ENCODE measurements at places on chromosomes 3 and 15.

DNA sequence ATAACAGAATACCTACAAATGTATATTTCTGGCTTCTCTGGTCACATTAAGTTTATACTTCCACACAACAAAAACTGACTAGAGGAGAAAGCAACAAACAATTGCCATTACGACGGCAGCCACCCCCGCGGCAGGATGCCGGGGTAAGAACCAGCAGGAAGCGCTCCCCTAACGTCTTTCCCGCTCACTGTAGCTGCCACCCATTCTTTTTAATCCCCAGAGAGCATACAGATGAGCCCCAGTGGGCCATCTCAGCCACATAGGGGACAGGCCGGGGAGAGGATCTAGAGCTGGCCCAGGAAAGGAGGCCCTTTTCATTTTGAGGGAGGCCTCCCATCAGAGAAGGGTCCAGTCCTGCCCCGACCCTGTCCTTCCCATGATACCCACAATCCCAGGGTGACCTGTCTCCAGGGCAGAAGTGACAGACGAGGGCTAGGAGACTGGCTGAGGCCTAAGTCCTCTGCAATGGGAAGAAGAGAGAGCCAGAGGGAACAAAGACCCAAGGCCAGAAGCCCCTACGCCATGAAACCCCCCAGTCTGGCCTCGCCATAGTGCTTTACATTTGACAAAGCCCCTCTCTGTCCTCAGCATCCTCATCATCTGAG is 3.6 kb upstream of the CALML4 start:
- no peak for DNase-seq

GRCh38 chr3:125261031-125261430 is 48.5 kb upstream of the SLC12A8 start:
- no peak for DNase-seq

DNA sequence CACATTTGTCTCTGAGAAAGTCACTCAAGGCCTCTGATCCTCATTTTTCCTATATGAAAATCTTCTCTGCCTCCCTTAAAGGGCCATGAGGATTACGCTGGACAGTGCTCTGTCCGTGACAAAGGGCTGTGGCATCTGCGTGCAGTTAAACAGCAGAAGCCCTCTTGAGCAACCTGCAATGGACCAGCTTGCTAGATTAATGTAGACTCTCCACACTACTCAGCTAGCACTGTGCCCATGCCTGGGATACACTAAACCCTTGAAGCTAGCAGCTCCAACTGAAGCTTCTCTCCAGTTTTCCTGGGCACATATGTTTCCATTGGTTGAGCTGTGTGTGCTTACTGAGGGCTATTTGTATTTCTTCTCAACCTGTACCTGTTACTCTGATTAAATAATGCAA is 303.8 kb downstream of the RPLP1 start:
- DNase-seq: no peak

- no peak for DNase-seq
Measured at GRCh38 chr15:40776537-40777141, 6.9 kb downstream of the C15orf62 start.

DNA sequence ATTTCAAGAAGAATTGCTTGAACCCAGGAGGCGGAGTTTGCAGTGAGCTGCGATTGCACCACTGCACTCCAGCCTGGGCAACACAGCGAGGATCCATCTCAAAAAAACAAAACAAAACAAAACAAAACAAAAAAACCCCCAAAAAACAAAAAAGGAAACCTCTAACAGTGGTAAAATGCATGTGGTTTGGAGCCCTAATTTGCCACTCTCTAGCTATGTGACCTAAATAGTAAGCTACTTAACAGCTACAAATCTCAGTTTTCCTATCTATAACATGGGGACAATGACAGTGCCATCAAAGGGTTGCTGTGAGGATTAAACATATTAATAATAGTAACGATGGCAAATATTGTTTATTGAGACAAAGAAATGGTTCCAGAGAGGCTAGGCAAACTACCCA is 119.4 kb upstream of the LMOD3 start:
- no peak for DNase-seq

- DNase-seq: no peak
Measured at GRCh38 chr3:12273045-12273695, 15.7 kb upstream of the PPARG start.

- DNase-seq: no peak
Measured at GRCh38 chr15:80773122-80773551, 6.0 kb upstream of the CEMIP start.

DNA sequence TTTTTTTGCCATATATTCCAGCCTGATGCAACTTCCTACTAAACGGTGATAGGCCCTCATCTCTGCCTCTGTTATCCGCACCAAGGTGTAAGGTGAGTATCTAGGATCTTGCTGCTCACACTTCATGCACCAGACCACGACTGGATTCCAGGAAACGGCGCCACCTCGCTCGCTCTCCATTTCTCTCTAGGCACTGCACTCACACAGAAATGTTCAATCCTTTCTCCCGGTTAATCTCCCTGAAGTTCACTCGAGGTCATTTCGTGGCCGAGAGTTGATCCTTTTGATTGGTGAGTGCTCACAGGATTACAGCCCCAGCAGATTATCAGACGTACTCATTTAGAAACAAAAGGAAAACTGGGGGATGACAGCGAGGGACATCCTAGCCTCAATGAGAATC is 28.1 kb downstream of the MCF2L2 start:
- DNase-seq: no peak

DNA sequence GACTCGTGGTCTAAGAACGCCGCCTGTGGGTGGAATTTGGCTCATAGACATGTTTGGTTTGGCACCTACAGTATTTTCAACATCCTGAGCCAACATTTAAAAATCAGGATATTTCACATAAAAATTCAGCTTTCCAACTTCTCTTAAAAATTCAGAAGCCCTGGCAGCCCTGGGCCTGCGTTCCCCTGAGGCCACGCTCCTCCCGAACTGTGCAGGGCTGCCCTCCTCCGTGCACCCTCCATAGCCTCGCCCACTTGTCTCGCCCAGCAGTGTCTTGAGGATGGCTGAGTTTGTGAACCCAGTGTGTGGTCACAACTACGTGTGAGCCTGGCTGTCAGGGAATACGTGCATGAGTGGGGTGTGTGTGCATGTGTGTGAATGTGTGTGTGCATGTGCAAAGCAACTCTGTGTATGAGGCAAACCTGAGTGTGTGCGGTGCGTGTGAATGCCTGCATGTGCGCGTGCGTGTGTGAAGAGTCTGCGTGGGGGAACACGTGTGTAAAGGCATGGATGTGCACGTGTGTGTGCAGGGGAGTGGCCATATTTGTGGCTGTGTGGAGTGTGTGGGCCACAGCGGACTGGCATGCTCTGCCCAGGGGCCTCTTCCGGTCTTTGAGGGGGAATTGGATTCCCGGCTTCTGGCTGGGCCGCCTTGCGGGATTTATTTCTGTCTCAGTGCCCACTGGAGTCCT is 30.9 kb downstream of the PTH1R start:
- no peak for DNase-seq

DNA sequence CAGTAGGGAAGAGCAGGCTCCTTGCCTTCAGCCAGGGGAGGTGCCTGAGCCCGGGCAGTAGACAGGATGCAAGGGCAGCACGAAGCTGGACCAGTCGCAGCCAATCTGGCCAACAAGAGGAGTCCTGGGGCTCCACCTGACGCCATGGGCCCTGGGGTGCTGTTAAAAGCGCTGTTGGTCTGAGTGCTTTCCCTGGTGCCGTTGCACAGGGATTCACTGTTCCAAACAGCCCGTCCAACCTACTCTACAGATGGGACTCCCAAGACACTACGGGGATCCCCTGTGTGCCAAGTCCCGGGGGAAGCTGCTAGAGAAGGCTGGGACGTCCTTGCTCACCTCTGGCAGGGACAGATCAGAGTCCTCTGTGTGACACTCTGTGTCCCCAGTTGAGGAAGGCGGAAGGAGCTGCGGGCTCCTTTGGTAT is 632 bp downstream of the CTSH start:
- no peak for DNase-seq

GRCh38 chr3:166283840-166284239 is 446.6 kb upstream of the BCHE start:
- no peak for DNase-seq
